Renal cortex interstitium (tissue), 15 donors: ENCODE measurements at places on chromosomes 2 and 18. TPM values are rescaled to one million over a fixed set of nuclear protein-coding genes. Genes with fewer than 3 reads are reported as not detected.

The GYPC gene
- 60.5 TPM for polyA plus RNA-seq

The NEMP2 gene
- 10.1 TPM for polyA plus RNA-seq

The SCYGR1 gene
- polyA plus RNA-seq: not detected

- DNase-seq: no peak
Observed at GRCh38 chr2:186714611-186715010, 20.8 kb downstream of the FAM171B start.

DNA sequence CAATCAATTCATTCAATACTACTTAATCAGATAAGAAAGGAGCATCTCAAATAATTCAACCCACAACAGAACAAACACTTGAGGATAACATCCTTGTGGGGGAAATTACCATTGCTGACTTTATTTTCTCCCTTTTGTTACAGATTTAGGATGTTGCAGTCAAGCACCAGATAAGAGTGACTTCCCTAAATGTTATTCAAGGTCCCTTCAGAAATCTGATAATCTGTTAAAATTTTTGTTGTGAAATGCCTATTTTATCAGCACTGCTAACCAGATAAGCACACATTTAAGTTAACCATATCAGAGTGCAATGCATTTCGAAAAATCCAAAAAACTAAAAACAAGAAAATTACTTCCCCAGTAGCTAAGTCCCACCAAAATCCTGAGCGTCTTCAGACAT is 33.5 kb downstream of the SUMO1 start:
- no peak for DNase-seq

DNA sequence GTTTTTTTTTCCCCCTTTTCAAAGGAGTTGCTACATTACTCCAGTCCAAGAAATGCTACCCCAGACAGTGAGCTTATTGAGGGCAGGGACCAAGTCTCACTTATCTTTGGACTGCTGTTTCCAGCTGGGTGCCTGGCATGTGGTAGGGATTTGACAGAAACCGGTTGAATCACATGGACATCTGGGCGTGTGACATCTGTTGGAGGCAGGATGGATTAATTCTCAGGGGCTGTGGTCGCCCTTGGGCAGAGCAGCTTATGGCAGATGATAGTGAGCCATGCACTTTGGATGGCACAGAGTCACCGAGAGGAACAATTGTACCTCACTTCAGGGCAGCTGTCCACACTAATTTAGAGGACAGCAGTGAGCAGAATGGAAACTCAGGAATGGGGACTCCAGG is 254.6 kb upstream of the ID2 start:
- no peak for DNase-seq

DNA sequence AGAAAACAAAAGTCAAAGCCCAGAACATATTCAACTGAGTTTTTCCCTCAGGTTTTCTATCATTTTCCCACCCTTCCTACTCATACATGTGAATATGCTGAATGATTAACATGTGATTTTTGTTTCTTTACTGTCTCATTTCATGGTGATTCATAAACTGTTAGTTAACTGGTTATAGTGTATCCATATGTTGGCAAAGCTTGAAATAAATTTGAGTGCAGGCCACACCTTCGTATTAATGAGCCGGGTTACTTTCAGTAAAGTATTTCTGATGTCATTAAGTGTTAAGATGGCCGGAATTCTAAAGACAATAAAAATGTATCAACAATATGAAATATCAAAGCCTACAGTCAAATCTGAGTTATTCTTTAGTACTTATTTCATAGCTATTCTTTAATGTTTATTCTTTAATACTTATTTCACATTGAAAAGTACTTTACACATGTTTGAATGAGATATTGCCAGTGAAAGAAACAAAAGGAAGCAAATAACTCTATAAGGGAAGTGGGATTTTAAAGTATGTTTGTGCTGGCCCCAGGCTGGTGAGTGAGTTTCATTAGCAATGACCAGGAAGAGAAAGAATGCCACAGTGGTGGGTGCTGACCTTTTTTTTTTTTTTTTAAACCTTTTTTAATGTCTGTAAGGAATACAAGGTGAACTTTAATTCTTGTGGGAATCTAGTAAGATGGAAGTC is 178.6 kb downstream of the NEDD4L start:
- no peak for DNase-seq

GRCh38 chr2:168025487-168026202 is 221.8 kb downstream of the STK39 start:
- DNase-seq: no peak

DNA sequence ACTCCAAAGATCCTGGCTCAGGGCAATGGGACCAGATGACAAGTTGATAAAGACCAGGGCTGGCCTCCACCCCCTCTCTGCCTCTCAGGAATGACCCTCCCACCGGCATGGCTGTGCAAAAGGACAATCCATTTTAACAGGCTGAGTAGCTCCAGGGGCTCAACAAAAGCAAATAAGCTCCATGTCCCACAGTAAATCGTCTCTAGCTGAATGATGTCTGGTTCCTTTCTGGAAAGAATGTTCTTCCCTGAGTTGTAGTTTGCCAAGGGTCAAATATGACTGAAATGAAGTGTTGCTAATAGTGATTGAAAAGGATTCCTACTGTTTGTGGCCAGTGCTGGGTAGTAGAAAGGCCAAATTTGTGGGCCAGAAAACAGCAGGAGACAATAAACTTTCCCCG is 434.4 kb upstream of the ETAA1 start:
- DNase-seq: no peak

DNA sequence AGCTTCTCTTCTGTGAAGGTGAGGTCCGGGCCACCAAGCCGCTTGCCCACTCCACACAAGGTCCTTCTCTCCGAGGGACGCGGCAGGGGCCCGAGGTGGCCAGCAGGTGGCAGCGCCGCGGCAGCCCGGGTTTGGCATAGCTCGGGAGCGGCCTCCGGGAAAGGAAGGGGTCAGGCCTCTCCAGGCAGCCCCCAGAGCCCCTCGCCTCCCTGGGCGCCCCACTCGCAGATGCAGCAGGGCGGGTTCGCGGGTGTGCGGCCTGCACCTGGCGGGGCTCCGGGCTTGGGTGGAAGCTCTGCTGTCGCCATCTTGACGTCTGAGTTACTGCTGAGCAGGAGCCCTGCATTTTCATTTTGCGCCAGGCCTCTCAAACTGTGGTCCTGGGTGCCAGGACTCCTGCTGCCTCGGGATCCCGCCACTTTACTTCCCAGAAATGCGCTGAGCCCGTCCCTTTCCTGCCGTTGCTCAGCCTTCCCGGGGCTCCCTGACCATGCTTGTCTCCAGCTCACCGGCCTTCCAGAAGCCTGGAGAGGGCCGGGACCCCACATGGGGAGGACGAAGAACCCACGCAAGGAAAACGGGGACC is 18.6 kb upstream of the NCL start:
- DNase-seq: no peak

GRCh38 chr2:19837235-19837766 is 64.5 kb downstream of the TTC32 start:
- DNase-seq: no peak

DNA sequence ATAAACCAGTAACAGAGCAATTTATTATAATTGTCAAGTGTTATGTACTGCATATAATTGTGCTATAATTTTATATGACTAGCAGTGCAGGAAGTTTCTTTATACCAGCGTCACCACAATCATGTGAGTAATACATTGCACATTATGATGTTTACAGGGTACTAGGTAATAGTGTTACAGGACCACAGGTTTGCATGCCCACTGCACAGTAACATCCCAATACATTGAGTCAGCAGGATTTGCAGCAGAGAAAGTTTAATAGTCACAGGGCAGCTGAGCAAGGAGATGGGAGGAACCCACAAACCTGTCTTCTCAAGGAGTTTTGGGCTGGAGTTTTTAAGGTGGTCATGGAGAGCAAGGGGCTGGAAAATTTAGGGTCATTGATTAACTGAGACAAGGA is 1042.9 kb upstream of the ACVR2A start:
- no peak for DNase-seq

- DNase-seq: no peak
Observed at GRCh38 chr2:37601569-37601968, 69.9 kb downstream of the CDC42EP3 start.

DNA sequence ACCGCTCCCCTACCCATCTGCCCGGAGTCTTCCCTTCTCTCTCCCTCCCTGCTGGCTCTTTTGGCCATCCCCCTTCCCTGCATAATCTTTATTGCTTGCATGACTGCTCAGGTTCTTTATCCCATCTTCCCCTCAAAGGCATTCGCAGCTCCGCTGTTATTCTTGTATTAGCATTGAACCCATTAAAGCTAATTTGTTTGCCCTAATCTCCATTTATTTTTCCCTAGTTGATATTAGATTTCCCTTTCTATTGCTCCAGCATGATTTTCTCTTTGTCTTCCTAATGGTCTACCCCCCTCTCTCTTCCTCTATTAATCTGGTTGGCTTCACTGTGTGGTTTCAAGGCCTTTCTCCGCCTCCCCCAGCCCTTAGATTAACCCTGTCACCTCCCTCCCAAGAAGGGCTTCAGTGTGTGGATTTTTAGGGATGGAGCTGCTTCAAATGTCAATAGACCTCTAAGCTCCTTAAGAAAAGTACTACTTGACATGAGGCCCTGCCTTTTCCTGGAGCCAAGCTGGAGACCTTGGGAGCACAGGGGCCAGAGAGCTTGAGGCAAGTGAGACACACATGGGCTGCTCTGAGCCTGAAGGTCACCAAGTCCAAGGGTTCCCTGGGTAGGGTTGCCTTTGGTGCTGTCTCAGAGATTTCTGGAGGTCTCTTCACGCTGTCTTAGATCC is 20.1 kb downstream of the PAX8 start:
- no peak for DNase-seq

DNA sequence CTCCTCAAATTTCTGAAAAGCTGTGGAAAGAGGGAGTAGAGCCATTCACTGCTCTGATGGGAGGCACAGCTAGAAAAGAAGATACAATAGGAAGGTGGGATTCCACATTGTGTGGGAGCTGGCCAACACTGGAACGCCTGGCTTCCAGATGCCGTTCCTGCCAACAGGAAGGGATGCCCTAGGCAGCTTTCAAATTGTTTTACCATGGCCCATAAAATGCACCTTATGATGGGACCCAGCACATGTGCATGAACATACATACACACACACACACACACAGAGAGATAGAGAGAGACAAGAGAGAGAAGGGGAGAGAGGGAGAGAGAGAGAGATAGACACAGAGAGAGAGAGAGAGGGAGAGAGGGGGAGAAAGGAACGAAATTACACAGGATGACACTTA is 86.1 kb upstream of the BZW1 start:
- DNase-seq: no peak

DNA sequence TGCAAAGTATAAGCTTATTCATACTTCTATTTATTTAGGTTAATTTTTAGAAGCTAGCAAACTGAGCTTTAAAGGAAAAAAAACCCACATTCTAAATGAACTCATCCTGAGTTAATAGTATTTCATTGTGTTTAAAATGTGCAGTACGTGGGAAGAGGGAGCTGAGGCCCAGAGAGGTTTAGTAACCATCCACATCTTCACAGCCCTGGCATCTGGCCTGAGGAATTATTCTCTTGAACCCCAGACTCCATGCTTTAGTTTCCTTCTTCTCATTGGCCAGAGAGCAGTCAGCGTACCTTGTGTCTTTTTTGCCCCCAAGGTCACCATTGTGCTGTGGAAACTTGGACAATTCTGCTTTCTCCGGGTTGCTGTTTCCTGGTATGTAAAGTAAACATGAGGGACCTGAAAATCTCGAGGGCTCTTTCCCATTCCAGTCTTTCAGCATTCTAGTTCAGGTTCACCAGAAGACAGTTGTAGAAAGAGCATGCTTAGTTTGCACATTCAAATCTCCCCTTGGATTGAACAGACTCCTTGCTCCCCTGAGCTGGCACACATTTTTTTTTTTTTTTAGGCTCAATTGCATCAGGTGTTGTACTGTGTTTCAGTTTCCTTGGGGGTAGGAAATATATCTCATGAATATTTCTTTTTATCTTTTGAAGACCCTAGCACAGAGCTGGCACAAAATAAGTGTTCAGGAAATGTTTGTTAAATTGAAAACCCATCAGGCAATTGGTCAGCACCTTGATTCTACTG is 81.4 kb downstream of the MYCN start:
- DNase-seq: no peak

GRCh38 chr18:13260197-13260934 is 41.8 kb downstream of the LDLRAD4 start:
- DNase-seq: no peak

- DNase-seq: no peak
Observed at GRCh38 chr2:128290356-128290755, 28.3 kb downstream of the HS6ST1 start.

- no peak for DNase-seq
Observed at GRCh38 chr2:225456619-225457260, 57.2 kb downstream of the NYAP2 start.

- no peak for DNase-seq
Observed at GRCh38 chr2:240988571-240989271, 9.7 kb upstream of the SNED1 start.

GRCh38 chr18:70246061-70246466 is 40.6 kb upstream of the RTTN start:
- DNase-seq: no peak

GRCh38 chr2:118386641-118387302 is 298.5 kb downstream of the INSIG2 start:
- no peak for DNase-seq

GRCh38 chr2:75574106-75574505 is 13.4 kb upstream of the EVA1A start:
- no peak for DNase-seq

DNA sequence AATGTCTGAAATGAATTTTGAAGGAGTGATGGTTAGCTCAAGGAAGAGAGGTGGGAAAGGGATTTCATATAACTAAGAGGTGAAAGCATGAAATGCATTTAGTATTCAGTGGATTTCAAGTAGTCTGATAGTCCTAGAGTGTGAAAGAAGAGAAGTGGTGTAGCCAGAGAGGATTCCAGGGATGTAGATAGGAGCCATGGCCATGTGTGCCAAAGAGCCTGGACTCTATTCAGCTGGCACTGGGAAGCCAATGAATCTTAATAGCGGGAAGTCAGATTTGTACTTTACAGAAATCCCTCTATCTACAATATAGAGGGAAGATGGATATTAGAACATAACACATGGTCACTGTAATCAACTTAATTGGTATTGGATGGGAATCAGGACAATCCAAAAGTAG is 8.3 kb upstream of the BOLL start:
- DNase-seq: no peak

DNA sequence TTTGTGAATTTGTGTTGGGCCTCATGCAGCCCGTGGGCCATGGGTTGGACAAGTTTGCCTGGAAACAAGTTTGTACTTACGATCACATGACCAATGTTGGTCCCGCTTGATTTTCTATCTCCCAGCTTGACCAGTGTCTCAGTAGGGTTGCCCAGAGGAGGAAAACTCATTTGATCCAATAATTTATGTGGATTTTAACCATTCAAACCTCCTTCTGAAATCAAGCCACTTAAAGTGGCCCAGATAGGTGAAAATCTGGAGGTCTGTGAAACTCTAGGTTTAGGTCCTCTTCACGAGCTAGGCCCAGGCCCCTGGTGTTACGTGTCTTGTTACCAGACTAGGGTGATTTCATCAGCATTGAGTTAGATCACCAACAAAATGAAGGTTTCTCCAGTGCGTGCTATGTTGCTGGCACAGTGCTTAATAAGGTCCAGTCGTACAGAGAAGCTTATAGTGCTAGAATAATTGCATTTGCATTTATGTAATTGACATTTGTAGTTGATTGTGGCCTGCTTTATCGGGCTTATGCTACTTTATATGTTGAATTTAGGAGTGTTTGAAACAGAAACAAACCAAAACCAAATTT is 4.4 kb downstream of the ACTR2 start:
- DNase-seq: no peak
